ENCODE measurements at places on chromosomes 13 and 19.

DNA sequence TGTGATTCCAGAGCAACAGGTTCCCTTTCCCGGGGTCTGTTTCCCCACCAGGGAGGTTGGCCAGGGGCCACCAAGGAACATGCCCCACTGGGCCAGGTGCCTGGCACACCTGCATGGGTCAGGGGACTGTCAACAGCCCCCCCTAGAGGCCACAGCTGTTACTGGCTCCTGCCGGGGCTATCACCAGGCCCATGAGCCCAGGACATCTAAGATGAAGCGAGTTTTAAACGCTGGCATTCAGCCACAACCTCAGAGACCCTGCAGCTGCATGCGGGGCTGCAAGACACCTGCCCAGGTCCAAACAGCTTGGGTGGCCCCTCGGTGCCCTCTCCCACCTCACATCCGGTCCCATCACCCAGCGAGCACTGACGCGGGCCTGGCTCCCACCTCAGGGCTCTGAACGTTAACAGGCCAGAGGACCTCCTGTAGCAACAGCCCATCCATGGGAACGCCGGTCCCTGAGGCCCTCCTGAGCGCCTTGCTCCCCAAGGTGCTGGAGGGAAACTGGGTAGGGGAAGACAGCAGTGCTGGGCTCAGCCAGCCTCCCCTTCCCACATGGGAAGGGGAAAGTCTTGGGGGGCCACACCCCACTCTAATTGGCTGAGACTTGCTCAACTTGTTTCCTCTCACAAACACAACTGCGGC, 12.0 kb downstream of the KHSRP start:
- peak; percentile 38 for DNase-seq

- DNase-seq = no peak
Observed at GRCh38 chr19:17860993-17861360, 1.3 kb downstream of the RPL18A start.

DNA sequence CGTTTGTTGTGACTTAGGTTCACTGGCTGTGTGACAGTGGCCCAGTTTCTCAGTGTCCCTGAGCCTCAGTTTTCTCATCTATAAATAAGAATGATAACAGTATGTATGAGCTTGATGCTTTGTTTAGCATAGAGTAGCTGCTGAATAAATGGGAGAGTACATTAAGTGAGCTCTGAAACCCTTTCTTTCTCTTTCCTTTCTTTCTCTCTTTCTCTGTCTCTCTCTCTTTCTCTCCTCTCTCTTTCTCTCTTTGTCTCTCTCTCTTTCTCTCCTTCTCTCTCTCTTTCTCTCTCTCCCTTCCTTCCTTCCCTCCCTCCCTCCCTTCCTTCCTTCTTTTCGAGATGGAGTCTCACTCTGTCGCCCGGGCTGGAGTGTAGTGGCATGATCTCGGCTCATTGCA, 2.0 kb downstream of the KXD1 start:
- no peak for DNase-seq

GRCh38 chr13:74560325-74560724, 426.1 kb upstream of the KLF12 start:
- no peak for DNase-seq

- no peak for DNase-seq
Observed at GRCh38 chr13:44280456-44280855, 93.2 kb upstream of the SERP2 start.

- no peak for DNase-seq
Observed at GRCh38 chr13:110759710-110760109, 46.2 kb downstream of the ING1 start.

Data from activated CD8-positive, alpha-beta memory T cell treated with anti-CD3 and anti-CD28 coated beads for 1 hour (primary cell).